ENCODE measurements at places on chromosomes 3 and 15.

- no peak for DNase-seq
These were observed 1297.9 kb downstream of the ROBO2 start for GRCh38 chr3:78337801-78338211.

GRCh38 chr3:156366559-156366958 is 188.4 kb downstream of the SSR3 start:
- no peak for DNase-seq

DNA sequence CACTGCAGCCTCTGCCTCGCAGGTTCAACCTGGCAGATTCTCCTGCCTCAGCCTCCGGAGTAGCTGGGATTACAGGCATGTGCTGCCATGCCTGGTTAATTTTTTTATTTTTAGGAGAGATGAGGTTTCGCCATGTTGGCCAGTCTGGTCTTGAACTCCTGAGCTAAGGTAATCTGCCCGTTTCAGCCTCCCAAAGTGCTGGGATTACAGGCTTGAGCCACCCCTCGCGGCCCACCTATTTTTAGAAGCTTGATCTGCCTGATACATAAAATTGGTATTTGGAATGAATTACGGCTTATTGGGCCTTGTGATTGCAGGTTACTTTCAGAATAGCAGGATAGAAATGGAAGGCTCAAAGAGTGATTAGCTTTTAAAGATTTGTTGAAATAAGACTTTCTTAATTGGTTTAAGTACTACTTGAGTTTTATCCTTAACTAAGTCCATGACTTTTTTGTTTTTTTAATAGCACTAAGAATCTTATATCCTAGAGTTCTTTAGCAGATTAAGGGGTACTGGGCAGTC is 25.0 kb downstream of the GMPS start:
- DNase-seq: no peak

- no peak for DNase-seq
These were observed 27.2 kb upstream of the GBE1 start for GRCh38 chr3:81788610-81789009.

DNA sequence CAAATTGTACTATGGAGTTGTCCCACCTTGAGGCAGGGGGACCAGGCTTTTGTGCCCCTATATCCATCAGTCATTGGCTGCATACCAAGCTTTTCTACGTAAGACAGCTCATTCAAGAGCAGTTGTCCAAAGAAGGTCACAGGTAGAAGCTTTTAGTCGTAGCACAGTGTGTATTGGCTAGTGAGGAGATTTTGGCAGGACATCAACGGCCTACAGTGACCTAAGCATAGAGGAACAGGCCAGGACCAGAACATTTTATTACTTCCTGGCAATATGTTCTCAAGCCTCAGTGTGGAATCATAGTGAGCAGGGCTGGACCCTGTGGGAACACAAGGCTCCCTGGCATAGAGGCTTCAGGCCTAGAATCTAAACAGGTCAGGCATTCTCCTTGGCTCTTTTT is 105.4 kb upstream of the ANKRD28 start:
- DNase-seq: no peak

DNA sequence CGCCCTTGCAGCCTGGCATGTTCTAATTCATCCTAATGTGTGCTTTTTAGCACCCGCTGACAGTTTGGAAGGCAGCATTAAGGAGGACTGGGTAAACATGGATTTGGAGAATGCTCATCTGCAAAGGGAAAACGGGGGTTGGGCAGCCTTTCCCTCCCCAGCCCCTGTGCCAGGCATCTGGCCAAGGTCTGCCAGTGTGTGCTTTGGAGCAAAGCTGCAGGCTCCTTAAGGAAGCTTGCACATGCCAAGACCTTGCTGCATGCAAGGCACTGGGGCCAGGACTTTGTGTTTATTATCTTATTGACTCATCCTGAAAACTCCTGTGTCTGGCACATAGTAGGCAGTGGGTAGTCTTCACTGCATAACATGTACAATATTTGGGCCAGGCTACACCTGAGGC is 20.1 kb downstream of the FAM3D start:
- DNase-seq: no peak

DNA sequence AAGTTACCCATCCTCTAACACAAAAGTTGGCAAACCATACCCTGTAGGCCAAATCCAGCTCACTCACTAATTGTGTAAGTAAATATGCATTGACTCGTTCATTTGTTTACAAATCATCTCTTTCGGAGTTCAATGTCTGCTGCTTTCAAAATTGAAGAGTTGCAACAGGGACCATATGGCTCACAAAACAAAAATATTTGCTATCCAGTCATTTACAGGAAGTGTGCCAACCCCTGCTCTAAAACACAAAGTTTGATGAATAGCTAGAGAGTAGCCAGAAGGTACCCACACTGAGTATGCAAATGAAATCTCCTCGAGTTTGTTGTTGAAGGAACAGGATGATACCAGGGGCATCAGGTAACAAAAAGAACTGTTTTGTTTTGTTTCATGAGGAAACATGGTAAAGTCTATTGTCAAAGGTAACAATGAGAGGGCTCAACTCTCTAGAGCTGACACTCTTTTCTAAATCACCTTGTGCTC is 236.2 kb upstream of the THBS1 start:
- no peak for DNase-seq

DNA sequence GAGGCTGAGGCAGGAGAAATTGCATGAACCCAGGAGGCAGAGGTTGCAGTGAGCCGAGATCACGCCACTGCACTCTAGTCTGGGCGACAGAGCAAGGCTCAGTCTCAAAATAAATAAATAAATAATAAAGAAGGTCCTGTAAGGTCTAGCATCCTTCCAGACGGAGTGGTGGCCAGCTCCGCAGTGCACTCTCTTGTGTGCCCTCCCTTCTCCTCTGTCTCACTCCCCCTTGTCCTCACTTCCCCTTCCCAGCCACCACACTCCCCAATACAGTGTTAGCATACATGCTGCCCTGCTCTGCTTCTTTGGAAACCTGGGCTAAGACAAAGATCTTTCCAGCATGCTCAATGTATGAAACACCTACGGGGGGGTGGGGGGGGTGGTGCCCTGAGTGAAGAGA is 3.4 kb upstream of the CLN6 start:
- DNase-seq: no peak

- DNase-seq: no peak
These were observed 86.6 kb downstream of the SNRK start for GRCh38 chr3:43372809-43373559.

DNA sequence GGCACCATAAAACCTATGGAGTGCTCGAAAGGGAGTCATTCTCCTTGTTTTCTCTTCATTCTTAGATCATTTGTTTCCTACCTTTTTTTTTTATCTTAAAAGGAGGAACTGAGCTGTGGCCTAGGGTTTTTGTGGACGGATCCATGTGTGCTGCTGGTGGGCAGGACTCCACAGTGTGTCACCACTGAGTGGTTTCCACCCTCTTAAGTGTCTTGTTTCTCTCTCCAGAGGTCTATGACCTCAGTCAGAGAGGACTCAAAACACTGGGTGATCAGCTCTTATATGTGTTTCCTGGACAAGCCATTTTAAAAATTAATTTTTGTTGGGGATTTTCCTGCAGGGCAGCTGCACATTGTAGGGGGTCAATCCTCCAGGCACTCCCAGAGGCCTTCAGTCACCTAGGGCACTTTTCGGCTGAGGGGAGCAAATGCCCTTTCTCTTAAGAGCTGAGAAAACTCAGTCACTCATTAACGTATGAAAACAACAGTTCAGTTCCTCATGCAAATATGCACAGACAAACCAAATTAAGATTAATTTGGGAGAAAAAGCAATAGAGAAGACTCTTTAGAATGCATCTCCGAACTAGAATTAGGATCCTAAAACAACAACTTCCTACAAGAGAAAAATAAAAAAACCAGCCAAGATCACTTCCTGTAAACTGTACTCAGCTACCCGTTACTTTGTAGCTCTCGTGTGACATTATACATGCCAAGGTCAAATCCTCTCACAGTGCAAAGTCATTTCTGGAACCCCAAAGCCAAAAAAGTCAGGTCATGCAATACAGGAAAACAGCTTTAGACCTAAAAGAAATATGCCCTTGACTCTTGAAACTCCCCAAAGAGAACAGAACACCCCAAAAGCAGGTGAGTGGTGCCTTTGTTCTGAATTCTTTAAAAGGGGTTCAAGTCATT is 27.6 kb upstream of the FAM3D start:
- DNase-seq: no peak

DNA sequence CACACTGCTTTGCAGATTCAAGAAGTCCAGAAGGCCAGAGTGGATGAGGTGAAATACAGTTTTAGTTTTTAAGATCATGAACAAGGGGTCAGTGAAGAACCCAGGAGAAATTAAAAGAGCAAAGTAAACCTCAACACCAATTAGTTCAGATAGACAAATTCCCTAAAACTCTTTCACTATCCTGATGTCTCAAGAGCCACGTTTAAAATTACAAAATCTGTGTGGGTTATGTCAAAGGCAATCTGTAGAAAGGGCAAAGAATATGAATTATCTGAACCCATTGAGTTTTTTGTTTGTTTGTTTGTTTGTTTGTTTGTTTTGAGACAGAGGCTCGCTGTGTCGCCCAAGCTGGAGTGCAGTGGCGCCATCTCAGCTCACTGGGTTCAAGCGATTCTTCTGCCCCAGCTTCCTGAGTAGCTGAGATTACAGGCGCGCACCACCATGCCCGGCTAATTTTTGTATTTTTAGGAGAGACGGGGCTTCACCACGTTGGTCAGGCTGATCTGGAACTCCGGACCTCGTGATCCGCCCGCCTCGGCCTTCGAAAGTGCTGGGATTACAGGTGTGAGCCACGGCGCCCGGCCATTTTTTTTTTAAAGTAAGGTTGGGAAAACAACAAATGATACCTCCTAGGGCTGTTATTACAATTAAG is 32.1 kb upstream of the ST3GAL6 start:
- no peak for DNase-seq

- no peak for DNase-seq
These were observed 168.4 kb upstream of the CCDC54 start for GRCh38 chr3:107208796-107209195.

DNA sequence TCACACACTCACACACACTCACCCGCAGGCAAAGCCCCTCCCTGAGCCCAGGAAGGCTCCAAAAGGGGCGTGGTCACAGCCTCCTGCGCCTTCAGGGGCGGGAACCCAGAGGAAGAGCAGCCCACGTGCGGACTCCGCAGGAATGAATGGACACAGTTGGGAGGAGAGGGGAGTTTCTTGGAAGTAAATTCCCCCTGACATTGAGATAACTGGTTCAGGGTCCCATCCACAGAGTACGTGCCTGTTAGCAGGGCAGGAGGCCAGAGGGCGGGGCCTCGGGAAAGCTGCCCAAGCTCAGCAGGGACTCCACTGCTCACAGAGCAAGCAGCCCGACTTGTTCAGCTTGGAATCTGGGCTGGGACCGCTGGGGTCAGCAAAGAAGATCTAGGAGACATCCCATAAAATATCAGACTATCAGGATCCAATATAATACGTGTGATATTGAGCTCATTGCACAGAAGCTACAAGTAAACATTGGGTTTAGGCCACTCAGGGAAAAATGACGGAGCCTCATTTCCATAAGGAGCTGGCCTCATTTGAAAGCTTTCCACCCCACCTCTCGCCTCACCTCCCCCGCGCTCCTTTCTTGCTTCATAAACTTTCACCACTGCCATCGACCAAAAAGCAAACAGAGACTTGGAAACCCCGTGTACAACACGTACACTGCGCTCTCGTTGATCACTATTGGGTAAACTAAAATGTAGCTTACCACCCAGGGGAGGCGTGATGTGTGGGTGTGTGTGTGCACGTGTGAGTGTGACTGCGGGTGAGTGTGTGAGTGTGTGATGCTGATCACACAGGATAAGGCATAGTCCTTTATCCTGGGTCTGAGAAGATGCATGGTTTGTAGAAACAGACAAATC is 36.0 kb downstream of the TM2D3 start:
- DNase-seq: peak; percentile 40

DNA sequence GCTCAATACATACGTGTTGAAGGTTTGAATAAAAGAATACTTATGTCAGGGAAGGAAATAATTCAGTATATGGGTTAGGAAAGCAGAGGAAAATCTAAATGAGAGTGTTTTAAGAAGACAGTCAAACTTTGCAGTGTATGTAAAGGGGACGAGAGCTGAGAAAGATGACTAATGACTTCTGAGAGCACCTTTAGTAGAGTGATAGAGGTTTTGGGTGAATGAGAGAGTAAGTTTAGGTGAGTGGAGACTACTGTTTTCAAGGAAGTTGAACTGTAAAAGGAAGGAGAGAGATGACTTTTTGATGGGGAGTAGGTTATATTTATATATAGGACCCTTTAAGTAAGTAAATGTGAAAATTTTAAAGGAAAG is 9.4 kb downstream of the TBC1D23 start:
- DNase-seq: no peak

DNA sequence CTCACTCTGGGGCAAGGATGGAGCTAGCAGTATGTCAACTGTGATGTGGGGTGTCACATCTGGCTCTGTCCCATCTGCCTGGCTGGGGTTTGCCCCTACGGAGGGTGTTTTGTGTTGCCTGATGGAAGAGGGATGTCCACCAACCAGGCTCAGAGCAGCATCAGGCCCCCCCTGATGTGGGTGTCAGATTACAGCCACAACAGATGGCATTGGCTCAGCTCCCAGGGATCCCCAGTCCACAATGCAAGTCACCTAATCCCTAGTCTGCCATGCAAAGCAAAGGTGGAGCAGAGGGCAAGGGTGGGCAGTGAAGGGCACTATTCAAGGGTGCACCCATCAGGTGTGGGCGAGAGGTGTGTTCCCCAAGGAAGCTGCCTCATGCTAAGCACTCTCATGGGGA is 48.9 kb upstream of the AMOTL2 start:
- no peak for DNase-seq

- DNase-seq: no peak
These were observed 177.1 kb upstream of the ICE2 start for GRCh38 chr15:60656041-60656440.

DNA sequence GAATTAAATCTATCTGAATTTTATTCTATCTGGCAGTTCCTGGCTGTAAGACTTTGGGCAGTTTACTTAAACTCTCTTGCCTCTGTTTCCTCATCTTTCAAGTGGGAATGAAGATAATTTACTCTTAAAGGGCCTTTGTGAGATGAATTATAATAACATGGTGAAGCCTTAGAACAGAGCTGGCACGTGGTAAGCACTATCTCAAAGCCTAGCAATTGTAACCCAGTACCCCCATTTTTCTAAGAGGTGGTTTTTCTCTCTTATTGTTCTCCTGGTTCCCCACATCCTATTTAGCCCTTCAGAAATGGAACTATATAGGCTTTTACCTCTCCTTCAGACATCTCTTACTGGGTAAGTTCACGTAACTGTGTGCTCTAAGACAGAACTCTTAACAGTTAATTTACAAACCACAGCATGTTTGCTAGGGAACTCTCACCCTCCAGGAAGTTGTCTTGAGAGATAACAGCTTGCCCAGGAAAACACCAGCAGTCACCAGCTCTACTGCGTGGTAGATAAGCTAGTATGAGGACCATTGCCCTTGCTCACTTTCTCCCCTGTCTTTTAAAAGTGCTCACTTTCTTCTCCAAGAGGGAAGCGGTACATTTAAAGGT is 12.3 kb upstream of the CRBN start:
- no peak for DNase-seq

DNA sequence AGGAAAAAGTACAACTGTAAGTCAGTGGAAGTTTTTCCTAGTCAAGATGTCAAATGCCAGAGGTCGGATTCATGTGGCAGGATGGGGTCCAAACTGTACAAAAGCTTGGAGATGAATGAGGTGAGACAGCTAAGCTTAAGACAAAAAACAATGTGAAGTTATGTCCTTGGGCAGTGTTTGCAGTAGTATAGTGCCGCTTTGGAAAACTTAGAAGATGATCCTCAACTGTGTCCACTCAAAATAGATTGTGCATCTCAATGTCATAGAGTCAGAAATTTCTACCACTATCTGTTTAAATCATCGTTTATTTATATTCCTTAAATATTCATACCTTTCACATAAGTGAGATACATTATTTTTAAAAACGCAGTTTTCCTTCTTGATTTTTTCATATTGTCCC is 77.3 kb downstream of the MBNL1 start:
- DNase-seq: no peak

- no peak for DNase-seq
These were observed 244.4 kb upstream of the TOPAZ1 start for GRCh38 chr3:43997316-43997715.

Data from RCC 7860 (cell line).